ENCODE measurements at places on chromosomes 6 and 20.

GRCh38 chr6:12029979-12030737 is 18.0 kb downstream of the HIVEP1 start:
- DNase-seq: no peak

DNA sequence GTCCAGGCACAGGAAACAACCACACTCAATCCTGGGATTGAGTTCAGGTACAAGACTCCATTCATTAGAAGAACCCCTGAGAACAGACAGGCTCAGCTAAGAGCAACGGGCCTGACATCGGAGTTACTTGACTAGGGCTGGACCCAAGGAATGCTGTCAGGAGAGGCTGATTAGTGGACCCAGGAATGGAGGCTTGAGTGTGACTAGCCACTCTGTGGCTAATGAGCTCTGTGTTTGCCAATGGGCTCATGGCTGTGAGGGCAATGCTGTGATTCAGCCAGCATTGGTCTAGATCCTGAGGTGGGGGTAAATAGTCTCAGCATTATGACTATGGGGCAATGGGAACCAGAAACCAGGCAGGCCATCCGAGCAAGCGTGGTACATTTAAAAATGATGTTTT is 71.8 kb downstream of the RIOK1 start:
- no peak for DNase-seq

- no peak for DNase-seq
Observed at GRCh38 chr20:54479138-54479906, 3.9 kb downstream of the DOK5 start.

DNA sequence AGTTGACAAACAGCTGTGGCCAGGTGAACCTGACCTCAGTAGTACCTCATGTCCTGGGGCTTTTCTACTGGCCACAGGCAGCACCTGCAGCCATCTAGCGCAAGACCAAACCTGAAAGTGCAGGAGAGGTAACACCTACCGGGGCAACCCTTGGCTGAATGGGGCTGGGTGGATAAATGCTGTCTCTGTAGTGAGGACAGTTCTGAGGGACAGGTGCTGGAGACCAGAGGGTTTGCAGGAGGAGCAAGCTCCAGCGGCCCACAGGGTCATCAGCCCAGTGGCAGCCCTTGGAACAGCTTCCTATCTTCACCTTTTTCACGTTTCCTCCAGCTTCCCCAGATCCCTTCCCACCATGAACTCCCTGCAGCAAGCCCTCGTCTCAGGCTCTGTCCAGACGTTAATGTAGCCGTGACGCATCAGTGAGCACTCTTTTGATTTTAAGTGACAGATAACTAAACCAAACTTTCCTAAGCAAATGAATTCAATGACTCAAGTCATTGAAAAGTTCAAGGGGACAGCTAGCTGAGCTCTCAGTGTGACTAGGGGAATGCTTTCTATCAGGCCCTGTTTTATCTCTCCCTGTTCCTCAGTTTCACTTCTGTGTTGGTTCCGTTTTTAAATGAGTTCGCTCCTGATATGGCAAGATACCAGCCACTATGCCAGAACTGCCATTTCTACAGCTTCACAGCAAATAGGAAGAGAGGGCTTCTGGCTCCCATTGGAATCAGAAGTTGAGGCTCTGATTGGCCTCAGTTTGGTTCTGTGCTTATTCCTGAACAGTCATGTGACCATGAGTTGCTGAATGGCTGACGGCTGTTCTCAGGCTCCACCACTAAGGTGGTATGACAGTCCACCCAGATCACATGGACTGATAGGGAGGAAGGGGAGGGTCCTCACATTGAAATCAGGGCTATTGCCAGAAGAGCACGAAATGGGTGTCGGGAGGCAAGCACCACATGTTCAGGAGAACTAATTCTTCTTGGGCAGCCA is 12.1 kb upstream of the PFDN4 start:
- no peak for DNase-seq

DNA sequence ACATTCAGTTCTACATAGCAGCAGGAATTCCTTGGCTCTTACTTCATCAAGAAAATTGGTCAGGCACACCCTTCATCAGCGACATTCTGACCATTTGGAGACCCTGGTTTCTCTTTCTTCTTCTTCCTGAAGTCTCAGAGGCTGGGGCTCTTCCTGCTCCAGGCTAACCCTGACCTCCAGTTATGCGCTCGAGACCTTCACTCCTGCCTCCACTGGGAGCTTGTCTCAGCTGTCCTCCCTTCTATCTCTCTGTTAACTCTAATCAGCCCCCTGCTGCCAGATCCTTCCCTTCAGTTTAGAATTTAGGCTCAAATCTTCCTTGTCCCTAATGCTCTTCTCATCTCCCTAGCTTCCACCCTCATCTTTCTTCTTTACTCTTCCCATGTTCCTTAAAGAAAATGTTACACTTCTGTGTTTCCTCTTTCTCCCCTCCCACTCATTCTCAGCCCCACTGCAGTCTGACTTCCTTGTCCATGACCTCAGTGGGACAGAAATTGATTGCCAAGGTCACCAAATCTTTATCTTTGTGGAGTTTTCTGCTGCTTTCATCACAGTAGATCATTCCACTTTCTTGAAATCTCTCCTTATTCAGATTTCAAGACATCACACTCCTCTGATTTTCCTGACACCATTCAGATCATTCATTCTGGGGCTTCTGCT is 8.4 kb upstream of the HLA-DOA start:
- no peak for DNase-seq

GRCh38 chr20:10060226-10060625 is 25.4 kb downstream of the ANKEF1 start:
- no peak for DNase-seq

All from EL (cell line).